ENCODE measurements at places on chromosomes 3 and 15.

DNA sequence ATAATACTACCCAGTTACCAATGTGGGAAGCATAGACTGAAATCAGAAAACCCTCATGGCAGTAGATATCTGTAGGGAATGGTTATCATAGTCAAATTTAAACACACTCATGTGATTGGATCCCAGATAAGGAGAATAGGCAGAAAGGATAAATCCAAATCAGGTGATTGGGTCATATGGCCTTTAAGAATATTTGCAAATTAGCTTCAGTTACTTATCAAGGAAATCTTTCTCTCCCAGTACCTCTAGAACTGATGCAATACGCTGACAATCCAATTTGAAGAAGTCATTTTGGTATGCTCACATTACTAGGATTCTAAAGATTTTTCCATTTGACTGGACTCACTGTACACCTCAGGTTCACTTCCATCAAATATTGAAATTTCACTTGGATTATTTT lies 87.7 kb upstream of the MNS1 start:
- no peak for DNase-seq

GRCh38 chr3:60048447-60048848 lies 998.6 kb upstream of the CFAP20DC start:
- no peak for DNase-seq

- no peak for DNase-seq
Measured at GRCh38 chr3:33537133-33537532, 96.9 kb upstream of the UBP1 start.

DNA sequence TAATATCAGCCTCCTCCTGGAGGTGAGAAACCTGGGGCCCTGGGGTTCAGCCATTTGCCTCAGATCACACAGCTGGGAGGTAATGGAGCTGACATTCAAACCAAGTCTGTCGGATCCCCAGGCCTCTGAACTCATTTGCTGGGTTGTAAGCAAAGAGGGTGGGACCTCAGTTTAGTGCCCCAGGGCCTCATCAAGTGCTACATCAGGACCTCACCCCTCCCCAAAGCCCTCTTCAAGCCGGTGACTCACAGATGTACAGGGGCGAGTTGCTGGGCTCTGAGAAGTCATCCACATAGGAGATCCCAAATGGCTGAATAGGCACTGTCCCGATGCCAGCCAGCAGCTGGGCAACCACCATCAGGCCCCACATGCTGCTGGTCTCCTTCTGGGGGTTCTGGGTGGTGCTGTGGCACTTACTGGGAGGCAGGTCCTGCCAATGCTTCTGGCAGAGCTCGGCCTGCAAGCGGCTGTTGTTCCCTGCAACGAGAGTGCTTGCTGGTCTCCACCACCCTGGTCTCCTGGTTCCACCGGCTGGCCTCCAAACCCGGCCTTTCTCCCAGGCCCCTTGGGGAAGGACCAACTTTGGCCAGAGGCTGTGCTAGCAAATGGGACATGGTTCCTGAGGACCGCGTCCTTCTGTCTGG lies 59.2 kb upstream of the RAB6B start:
- no peak for DNase-seq

- no peak for DNase-seq
Measured at GRCh38 chr3:32758375-32758753, 59.4 kb upstream of the TRIM71 start.

- DNase-seq: no peak
Measured at GRCh38 chr3:52831500-52832301, 1.2 kb upstream of the ITIH4 start.

DNA sequence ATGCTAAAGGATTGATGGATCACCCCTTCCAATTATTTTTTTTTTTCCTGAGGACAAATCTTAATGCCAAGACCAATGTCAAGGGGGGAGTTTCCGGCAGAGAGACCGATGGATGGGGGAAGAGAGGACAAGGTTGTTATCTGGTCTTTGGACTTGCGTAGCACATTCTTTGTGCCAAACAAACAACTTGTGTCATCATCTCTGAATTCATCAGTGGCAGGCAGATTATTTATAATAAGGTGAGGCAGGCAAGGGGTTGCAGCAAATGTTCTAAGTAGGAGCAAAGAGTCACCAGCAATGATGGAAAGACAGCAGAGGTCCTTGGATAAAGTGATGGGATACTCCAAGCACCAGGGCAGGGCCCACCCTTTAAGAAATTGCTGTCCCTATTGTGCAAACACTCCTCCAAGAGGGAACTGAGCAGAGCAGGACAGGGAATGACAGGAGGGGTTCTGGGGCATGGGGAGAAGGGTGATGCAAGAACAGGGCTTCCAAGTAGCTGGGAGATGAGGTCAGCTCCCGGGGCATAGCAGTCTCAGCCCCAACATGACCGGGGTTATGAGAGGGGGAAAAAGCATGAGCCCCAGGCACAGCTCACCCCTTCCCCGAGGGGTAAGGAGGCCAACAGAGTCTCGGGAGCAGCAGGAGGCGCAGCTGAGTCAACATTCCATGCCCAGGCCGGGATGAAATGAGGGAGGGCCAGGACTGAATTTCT lies 57.4 kb downstream of the ANXA2 start:
- no peak for DNase-seq

- DNase-seq: no peak
Measured at GRCh38 chr3:146589899-146590508, 15.1 kb downstream of the PLSCR5 start.

GRCh38 chr3:116188231-116188785 lies 257.0 kb downstream of the LSAMP start:
- no peak for DNase-seq

- no peak for DNase-seq
Measured at GRCh38 chr15:57457726-57458125, 81.4 kb downstream of the CGNL1 start.

DNA sequence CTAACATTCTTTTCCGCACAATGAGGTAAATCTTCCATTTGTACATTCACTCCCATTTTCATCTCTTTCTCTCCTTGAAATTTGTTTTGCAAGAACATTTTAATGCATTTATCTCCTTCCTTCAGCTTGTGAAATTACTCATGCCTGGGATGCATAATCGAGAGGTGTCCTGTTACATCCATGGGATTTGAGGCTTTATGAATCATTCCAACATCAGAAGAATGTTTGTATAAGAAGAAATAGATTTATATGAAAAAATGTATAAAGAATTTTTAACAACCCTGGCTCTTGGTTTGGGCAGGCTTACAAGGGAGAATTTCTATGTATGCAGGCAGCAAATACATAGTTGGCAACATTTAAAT lies 93.2 kb upstream of the MBNL1 start:
- no peak for DNase-seq

- DNase-seq: no peak
Measured at GRCh38 chr3:182585532-182586150, 207.7 kb upstream of the ATP11B start.

GRCh38 chr3:42900226-42901072 lies 5.5 kb upstream of the ZNF662 start:
- DNase-seq: no peak

GRCh38 chr3:125957674-125958510 lies 11.1 kb upstream of the ROPN1B start:
- DNase-seq: no peak

GRCh38 chr3:14946236-14946635 lies 1.1 kb upstream of the NR2C2 start:
- DNase-seq: no peak

DNA sequence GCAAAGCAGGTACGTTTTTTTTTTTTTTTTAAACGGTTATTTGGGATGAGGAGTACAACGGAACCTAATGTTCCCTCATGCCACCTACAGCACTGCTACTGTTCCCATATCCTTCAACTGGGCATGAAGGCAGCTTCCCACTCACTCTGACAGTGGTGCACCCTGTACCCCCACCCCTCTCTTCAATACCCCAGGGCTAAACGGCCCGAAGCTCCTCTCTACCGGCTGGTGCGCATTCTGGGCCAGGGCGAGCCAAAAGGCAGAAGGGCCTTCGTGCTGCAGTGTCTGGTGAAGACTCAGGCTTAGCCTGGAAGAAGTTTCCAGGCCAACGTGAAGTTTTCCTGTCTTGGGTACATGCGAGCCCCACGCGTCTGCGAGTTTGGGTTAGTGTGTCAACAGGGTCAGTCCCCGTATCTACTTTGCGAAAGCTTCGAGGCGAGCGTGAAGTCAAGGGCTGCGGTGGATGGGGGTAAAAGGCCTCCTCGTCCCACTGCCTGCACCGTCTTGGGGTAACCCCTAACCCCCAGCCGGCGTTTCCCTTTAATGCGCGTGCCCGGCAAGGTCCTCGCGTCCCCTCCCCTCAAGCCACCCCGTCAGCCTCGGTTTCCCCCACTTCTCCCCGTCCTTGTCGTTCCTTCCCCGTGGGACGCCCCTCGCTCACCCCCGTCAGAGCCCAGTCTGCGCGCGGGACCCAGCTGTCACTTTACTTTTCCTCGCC lies 765 bp upstream of the UBE2E2 start:
- DNase-seq: no peak

DNA sequence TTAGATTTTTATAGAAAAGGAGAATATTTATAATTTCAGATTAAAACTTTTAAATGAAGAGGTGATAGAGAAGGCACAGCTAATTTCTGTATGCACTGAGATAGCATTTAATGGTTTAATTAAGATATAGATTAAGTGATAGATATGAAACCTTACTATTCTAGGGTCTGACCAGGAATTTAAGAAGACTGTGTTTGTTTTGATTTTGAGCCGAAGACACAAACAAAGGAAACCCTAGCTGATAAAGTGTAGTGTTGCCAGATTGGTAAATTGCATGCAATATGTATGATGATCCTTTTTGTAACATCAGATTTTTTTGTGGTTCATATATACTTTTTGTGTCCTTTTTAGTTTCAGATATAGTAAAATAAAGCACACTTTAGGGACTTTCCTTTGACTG lies 141.8 kb downstream of the ZPLD1 start:
- no peak for DNase-seq

DNA sequence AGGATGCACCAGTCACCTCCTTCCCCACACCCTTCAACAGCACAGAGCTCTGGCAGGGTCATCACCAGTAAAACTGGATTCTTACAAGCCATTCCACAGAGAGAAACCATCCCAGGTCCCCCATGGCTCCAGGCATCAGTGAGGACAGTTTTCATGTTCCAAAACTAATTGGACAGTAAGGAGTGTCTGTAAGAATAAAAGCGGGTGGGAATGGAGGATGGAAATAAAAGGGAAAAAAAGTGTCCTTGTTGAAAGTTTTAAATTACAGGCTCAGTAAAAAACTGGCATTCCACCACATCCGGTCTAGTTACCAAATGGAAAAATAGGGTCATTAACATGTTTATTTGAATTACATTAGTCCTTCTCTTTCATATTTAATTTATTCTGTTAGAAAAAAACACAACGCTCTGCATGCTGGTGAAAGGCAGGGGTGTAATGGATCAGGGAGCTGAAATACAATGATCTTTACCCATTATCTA lies 117.4 kb downstream of the TIGIT start:
- no peak for DNase-seq

DNA sequence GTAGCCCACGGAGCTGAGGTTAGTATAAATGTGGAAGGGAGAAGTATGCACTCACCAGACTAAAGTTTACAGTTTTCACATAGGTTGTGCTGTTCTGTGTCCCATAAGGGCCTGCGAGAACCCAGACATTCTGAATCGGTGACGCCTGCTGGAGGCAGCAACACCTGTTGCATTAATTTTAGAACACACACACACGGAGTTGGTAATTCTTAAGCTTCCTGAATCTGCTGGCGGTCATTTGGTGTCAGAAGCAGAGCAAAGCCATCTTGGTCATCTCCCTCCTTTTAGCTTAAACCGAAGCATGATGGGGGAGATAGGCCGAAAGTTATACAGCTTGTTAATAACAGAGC lies 41.1 kb upstream of the AP3B2 start:
- no peak for DNase-seq

DNA sequence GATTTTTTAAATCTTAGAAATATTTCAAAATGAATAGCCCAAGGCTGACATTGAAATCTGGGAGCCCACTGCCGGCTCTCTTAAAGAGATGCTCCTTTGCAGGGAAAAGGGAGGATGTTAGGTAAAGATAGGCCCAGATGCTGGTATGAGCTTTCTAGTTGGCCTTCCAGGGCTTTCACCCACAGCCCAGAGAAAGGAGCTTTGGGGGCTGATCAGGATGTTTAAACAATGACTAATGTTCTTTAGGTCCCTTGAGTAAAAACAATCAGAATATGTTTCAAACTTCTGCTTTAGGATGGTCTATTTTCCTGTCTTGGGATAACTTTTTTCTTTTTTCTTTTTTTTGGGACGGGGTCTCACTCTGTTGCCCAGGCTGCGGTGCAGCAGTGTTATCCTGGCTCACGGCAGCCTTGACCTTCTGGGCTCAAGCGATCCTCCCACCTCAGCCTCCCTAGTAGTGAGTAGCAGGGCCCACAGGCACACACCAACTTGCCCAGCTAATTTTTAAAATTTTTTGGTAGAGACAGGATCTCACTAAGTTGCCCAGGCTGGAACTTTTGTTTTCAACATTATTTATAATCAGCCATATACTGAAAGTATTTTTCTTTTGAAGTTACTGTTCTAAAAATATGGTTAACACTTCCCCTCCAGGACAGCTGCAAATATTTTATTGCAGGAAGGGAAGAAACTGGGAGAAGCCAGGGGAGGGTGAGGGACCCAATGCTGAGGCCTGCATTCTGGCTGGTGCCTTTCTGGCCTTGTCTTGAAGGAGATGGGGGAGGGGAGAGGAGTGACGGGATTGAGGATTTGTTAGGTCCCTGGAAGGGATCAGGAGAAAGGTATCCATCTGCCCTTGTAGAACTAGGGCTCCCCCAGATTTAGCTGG lies 70.1 kb downstream of the TRAK1 start:
- no peak for DNase-seq

GRCh38 chr3:38139652-38140051 lies 1.2 kb downstream of the MYD88 start:
- DNase-seq: no peak

DNA sequence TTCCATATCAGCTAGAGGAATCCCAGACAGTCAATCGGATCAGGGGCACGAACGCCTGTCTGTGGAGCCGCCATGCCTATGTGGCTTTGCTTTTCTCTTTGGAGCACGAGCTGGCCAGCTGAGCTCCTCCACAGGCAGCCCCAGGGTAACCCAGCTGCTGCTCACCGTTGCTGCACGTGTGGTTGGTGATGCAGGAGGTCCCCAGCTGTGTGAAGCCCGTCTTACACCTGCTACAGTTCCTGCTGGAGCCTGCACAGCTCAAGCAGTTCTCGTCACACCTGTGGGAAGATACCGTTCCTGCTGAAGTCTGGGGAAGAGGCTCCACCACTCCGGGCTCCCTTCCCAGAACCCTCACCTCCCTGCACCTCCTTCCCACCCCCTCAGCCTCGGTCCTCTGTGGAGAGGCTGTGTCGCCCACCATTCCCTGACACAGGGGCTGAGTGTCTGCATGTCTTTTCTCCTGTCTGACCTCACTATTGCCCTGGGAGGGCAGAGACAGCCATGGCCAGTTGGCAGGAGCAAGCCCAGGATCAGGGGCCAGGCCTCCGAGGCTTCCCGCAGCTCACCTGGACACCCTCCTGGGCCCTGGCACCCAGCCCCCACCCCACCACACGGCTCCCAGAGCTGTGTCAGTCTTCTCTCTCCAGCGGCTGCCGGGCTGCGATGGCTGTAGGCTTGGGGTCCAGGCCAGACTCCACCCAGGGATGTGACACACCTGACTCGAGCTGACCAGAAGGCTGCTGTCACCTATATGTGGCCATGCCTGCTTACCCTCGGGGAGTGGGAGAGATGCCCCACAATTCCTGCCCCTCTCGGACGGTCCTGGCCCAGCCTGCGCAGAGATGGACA lies 12.2 kb upstream of the SNRPA1 start:
- DNase-seq: no peak
